Stimulated activated CD8-positive, alpha-beta memory T cell treated with anti-CD3 and anti-CD28 coated beads, Interleukin-4, amount 100 ng/mL, for 1 hour (primary cell): ENCODE measurements at places on chromosomes 7 and 10.

- DNase-seq: no peak
Observed at GRCh38 chr10:17562614-17563013, 54.6 kb downstream of the HACD1 start.

DNA sequence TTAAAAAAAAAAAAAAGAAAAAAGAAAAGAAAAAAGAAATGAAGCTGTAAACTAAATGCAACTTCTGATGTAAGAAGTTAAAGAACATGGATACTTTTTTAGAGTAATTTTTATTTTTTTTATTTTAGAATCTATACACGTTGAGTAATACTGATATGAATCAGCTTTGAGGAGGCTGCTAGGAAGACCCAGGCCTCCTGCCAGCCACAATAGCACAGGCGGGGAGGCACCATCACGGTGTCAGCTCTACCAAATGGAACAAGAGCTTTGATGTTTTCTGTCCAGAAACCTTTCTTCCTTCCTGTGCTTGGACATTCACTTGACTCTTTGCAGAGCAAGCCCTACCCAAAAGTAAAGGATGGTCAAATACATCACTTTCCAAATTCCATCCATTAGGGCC, 45.3 kb upstream of the EGR2 start:
- no peak for DNase-seq

DNA sequence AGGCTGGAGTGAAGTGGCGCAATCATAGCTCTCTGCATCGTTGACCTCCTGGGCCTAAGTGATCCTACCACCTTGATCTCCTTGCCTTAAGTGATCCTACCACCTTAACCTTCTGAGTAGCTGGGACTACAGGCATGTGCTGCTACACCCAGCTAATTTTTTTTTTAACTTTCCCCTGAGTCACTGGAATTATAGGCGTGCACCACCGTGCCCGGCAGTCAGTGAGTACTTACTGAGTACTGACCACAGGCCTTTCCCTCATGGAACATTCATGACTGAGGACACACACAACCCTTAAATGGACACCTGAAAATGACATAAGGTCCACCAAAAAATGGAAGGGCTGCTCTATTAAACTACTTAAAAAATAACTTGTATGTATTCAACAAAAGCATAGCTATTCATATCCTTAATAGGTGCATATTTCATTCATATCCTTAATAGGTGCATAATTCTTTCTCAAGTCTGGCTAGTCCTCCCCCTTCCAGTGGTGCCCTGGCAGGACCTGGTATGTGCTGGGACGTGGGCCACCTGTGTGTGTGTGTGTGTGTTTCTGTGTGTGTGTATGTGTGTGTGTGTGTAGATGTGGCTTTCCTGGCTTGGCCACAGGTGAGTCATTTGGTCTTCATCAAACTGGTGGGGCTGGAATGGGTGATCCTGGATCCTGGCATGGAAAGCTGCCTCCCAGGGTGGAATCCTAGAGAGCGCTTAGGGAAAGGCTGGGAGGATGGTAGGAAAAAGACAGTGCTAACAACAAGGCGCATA, 3.5 kb downstream of the FAM180A start:
- DNase-seq: no peak

- no peak for DNase-seq
Observed at GRCh38 chr7:21193895-21194294, 234.0 kb upstream of the SP4 start.

GRCh38 chr7:131507592-131508331, 48.7 kb downstream of the PODXL start:
- DNase-seq: peak; percentile 50

DNA sequence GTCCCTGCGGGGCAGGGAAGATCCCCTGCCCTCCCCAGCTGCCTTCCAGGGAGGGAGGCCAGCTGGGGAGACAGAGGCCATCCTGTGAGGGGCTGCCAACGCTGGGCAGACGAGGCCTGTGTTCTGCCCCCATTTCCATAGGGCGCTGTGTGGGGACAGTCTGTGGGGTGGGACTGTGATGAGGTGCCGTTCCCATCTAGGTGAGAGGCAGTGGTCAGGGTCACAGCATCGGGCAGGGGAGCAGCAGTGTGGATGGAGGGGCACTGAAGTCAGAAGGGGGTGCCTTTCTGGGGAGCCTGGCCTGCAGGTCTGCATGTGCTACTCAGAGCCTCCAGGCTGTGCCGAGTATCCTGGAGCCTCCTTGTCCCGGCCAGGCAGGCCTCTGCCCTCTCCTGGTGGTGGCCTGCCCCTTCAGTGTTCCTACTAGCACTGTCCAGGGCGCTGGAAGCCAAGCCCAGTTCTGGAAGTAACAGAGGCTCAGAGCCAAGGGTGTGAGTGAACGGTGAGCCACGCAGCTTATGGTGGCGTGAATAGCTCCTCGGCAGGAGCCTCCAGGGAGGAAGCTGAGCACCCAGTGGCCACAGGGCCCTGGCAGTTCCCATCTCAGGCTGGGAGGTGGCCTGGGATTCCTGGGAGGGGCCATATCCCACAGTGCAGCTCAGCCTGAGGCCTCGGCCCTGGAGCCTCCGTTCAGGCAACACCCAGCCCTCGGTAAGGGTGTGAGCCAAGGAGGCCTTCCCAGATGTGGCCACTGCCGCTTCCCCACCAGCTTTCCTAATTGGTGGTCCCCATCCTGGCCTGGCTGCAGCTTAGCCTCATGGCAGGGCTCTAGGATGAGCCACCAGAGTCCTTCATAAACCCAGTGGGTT, 23.3 kb upstream of the CSGALNACT2 start:
- no peak for DNase-seq

- no peak for DNase-seq
Observed at GRCh38 chr10:15661574-15661973, 58.1 kb downstream of the ITGA8 start.

- no peak for DNase-seq
Observed at GRCh38 chr7:57399972-57400371, 50.0 kb upstream of the ZNF716 start.

DNA sequence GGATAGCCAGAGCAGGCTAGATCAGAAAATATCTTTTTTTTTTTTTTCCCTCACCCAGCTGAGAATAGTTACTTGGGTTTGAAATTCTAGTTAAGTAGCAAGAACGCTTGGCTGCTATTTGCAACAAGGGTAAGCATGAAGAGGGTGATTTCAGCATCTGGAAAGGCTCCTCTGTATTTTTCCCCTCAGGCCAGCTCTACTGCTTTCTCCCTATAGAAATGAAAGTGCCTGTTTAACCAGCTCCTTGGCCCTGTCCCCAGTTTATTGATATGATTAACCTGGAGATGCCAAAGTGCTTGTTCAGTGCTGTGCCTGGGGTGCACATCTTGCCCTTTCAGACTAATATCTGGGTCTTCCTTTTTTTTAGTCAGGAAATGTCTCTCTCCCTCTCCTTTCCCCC, 37.1 kb downstream of the AP3M1 start:
- no peak for DNase-seq

DNA sequence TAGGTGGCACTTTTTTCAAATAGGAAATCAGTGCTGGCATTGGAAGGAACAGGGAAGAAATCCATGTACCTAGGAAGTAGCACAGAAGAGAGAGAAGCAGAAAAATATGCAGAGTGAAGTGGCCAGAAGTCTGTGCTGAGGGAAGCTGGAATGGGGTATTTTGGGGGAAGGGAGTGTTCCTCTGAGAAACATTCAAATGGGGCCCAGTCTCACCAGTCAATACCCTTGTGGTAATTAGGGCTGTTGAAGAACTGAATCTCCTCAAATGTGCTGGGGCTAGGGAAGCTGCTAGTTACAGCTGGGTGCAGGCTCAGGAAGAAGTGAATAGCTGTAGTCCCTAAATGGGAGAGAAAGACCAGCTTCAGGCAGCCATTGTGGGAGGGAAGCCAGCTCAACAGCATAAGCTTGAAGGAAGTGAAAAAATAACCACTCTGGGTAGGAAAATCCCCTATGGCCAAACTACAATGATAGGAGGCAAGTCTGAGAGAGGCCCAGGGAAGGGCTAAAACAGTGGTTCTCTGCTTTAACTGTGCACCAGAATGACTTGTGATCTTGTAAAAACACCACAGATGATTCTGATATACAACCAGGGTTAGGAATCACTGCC, 7.6 kb downstream of the NDST2 start:
- DNase-seq: no peak

DNA sequence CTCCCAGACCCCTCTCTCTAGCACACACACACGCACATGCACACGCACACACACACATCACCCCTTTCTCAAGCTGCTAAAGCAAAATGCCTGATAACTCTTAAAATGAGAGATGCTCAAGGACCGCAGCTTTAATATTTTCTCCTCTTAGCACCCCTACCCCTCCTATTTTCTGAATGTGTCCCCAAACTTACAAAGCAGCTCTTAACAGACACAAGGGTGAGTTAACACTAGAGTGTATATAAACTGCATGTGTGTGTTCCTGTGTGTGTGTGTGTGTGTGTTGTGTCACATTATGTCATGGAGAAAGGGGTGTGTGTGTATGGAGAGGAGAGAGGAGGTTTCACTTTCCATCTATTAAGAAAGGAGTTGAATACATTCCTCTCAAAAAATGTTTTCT, 1.3 kb downstream of the PTN start:
- DNase-seq: no peak

- no peak for DNase-seq
Observed at GRCh38 chr10:88027570-88027969, 164.1 kb downstream of the PTEN start.

- DNase-seq: no peak
Observed at GRCh38 chr7:116897661-116898060, 35.3 kb downstream of the CAPZA2 start.

DNA sequence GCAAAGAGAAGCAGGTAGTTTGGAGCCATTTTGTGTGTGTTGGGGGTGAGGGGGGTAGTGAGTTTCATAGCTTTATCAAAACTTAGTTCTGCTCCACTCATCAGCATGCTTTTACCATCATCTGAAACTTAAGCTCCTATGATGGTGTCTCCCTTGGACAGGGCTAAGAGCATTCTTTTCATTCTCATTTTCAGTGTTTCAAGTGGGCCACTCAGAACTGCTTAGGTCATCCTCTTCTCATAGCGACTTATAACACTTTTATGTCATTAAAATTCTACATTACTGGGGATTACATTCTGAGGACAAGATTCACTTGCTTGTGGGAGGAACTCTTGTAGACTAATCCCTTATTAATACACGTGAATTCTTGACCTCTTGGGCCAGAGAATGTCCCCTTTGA, 649.4 kb downstream of the SUGCT start:
- no peak for DNase-seq

DNA sequence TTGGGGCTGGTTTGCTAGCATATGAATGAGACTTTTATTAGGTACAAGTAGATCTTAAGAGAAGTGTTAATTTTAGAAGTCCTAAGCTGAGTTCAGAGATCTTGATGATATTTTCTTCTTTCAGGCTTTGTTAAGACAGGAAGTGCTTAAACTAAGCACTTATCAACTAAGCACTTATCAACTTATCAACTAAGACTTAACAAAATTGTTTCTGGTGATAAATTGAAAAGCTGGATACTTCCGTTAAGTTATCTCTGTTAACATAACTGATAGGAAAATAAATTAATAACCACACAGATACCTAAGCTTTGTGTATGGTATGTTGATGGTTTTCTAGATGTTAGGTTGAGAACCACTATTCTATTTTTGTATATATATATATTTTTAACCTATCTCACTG, 113.7 kb downstream of the PHTF2 start:
- no peak for DNase-seq

DNA sequence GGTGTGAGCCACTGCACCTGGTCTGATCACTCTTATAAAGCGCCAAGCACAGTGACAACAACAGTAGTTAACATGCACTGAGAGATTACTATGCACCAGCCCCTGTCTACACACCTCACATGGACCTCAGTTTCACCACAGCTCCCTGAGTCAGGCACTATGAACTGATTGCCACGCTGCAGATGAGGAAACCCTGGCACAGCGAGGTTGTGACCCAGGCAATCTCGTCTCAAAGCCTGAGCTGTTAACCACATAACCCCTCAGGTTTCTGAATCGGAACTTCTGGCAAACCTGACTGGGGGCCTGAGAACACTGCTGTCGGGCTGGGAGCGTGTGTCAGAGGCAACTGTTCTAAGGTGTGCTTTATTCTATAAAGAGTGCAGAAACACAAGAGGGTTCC, 150.8 kb downstream of the RNF216 start:
- no peak for DNase-seq

- no peak for DNase-seq
Observed at GRCh38 chr10:50614444-50615137, 9.2 kb downstream of the SGMS1 start.

- no peak for DNase-seq
Observed at GRCh38 chr7:74338366-74339108, 49.3 kb downstream of the CLIP2 start.

DNA sequence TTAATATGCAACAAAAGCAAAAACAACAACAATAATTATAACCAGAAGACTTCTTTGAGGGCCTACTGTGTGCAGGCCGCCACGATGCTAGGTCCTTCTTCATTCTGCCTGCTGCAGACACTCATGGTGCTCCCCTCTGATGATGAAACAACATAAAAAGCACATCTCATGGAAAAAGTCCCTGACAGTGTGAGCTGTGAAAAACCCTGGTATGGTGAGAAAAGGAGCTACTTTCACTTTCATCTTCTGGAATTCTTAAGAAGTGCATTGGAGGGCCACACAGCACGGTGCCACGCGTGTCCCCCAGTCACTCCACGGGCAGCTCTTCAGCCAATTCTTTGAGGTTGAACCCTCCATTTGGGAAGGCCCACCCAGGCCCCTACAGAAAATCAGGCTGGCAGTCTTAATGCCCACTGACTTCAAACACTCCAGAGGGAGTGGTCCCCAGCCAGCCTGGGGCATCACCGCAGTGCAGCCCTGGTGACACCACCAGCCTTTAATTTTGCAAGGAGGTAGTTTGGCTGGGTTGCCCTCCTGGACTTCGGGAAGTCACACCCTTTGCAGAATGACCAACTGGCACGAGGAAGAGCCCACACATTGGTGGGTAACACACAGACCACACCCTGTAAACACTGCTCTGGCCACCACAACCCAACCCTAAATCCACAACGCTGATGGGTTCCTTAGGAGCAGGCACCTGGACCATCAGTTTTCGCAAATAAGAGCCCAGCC, 7.7 kb downstream of the KCNMA1 start:
- DNase-seq: no peak
